KBM-7 (cell line): ENCODE measurements at places on chromosomes 1 and 21.

DNA sequence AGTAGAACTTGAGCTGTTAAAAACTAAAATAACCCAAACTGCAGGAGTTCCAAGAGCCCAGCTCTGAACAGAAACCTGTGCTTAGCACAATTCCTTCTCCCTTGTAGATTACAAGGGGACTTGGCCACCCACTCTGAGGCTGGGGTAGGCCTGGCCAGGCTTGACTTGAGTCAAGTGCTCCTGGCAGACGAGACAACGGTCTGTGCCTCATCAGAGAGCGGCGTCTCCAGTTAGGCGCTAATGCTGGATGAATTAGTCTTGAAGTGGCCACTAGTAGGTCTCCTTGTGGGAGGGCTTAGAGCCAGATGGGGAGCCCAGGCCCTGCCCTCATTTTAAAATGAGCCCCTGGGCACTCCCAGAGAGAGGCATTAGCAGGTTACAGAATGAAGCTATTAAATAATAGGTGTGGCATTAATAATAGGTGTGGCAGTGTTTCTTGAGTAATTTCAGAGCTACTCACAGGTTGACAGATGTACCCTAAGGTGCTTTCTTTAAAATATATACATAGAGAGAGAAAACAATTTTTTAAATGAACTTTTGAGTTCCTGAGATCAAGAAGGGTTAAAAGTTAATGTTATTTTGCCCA is 1.1 kb downstream of the EEIG2 start:
- DNase-seq: peak; percentile 69

- DNase-seq: no peak
Observed at GRCh38 chr1:55316502-55316901, 101.3 kb upstream of the USP24 start.

DNA sequence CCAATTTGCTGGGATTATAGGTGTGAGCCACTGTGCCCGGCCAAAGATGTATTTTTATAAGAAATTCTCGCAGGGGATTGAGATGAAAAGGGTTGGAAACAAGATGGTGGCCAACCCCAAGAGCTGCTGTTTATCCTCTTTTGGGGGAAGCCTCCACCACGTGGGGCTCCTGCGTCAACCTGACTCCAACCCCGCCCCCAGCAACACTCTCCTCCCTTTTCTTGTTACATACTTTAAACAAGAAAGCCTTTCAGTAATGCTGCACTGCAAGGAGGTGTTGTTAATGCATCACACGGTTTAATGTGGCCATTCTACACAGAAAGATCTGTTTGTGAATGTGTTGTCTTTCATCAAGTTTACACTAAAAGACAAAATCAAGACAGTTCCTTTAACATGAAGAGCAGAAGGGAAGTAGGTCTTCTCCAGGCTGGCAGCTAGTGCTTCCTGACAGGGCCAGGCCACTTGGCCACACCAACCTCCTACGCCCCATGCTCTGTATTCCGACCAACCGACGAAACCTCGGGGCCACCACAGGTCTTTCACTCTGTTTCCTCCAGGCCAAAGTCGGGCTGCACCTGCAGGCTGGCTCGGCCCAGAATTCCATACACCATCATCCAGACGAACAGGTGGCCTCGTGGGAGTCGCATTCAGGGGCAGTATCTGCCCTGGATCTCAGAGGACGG is 25.9 kb downstream of the C2CD2 start:
- peak; percentile 84 for DNase-seq

- DNase-seq: no peak
Observed at GRCh38 chr1:10108134-10108663, 75.4 kb downstream of the UBE4B start.

DNA sequence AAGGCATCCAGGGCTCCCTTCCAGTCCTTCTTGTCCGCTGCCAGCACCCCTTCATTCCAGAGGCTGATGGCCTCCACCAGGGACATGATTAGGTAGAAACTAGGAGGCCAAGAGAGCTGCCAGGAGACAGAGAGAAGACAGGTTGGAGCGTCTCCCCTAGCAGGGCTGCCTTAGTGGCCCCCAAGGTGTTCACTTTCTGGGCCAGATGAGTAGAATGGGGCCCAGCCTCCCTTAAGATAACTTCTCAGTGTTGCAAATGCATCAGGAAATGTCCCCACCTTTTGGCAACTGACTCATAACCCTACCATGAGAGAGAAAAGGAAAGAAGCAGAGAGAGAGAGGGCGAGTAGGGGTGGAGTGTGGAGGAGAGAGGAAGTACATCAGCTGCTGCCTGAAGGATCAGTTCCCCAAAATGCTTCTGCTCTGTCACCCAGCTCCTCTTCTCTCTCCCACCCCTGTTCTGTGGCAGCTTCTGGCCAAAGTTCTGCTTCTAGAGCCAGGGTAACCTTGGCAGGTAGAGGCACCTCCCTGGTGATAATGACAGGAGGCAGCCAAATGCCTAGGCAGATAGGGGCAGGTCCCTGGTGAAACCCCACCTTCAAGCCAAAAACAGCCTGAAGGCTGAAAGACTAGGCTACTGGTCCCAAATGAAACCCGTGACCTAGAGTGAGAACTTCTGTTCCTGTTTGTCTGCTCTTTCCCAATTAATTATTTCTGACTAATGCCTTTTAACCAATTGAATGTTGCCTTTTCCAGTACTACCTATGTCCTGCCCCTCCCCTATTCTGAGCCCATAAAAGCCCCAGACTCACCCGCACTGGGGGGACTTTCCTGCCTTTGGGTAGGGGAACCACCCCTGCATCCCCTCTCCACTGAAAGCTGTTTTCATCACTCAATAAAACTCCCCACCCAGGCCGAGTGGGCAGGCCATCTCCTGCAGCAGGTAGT is at the start of gene NCF2:
Gene NCF2 (minus strand): TSS at position 216 of the 948 bp plus-strand sequence. CDS start 130 bp downstream, at position 86.
- DNase-seq: peak; percentile 92

GRCh38 chr1:154404984-154405746 is at the start of gene IL6R:
Gene IL6R, plus strand, starts transcription at chr1:154405343. Its CDS starts 287 bp downstream, at chr1:154405630.
- DNase-seq: peak; percentile 89

GRCh38 chr1:240294566-240294965 is 202.9 kb downstream of the FMN2 start:
- DNase-seq: no peak

DNA sequence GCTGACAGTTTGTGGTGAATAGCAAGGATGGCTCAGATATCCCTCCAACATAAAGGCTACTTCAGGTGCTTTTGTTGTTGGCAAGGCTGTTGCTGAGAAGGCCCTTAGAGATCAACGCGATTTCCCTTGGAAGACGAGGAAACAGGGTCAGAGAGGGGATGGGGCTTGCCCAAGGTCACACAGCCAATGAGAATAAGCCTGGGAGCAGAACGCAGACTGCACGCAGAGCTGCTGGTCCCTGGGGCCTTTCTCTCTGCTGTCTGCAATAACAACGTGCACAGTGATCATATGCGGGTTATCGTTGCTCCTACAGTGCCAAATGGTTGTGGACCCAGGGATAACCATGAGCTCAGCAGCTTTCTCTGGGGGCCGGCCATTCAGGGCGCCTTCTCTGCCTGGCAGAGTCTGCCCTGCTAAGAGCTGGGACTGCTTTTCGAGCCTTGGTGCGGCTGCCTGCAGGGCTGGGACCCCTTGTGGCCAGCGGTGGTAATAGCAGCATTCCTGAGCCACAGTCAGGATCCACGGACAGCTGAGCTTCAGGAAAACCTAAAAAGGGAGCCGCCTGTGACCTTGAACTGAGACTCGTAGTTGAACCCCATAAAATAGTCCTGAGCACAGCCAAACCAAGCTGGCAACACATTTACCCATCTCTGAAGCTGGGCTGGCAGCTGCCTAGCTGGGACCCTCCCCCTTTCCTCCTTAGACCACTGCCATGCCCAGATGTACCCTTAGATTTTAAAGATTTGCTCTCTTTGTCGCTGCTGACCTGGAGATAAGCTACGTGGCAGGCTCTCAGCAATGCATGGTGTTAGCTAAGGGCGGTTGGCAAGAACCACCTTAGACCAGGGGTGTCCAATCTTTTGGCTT is 39.8 kb downstream of the HTR6 start:
- DNase-seq: peak; percentile 56

DNA sequence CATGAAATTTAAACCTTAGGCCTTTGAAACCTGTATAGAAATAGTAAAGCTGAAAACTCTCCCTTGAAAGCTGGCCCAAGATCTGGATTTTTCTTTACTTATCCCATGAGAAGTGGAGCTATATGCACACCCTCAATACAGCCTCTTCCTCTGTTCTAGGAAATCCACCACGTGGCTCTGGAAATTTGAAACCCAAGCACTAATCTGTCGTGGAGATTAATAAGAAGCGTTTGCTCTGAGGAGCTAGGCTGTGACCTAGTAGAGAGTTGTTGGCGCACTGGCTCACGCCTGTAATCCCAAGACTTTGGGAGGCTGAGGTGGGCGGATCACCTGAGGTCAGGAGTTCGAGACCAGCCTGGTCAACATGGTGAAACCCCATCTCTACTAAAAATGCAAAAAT is 291.3 kb upstream of the PLXNA2 start:
- no peak for DNase-seq

DNA sequence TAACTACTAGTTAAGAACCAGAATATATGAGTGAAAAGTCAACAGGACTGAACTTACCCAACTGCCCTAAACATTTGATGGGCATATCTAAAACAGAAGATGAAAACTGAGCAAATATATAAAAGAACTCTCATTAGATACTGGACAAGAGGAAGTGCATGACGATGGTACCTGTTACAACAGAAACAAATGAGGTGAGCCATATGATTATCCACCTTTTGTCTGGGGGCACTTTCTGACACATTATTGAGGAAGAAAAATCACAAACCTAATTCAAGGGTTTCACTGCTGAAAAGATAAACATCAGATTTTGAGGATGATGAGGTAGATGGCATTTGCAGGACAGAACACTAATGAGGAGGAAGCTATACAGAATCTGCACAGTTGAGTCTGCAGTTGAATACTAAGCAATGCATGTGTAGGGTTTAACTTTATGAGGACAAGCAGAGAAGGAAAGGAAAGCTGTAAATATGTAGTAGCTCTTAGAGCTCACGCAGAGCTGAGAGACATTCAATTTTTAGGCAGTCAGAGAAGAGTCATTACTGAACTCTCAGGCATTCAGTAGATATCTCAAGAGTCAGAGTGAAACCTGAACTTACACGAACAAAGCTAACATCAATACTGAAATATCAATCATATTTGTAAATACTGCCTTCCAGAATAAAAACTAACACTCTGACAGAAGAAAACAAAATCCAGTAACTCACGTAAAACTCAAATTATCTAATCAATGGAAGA is 262.1 kb downstream of the AKT3 start:
- no peak for DNase-seq

DNA sequence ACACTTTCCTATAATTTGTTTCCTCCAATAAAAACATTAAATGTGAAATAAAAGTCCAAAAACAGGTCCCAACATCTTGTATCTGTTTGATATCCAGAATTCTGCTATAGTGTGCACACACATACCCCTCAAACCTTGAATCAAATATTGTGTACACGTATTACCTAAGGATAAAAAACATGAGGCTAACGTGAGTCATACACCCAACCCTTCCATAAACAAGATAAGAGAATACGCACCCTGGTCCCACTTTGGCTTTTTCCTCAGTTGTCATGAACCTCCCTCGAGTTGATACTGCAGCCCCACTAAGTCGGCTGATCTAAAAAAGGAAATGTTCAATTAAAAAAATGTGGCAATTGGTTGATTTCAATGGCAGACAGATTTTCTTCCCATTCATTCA is 5.2 kb downstream of the KHDC4 start:
- DNase-seq: no peak

GRCh38 chr1:93238425-93238824 is 57.9 kb downstream of the CCDC18 start:
- DNase-seq: no peak

DNA sequence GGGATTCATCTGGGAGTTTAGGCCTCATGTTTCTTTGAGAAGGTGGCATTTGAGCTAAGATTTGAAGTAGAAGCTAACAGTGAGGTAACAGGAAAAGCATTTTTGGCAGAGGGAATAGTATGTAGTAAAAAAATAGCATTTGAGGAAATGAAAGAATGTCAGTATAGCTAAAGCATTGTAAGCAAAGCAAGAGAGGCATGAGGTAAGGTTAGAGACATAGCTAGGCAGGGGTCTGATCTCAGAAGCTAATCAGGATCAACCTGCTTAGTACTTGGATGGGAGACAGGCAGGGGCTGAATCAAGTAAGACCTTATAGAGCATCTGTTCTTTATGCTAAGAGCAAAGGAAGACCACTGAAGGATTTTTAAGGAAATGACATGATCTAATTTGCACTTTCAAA is 4.0 kb downstream of the POLR3C start:
- no peak for DNase-seq

- DNase-seq: no peak
Observed at GRCh38 chr1:7625401-7625800, 145.7 kb upstream of the VAMP3 start.

- no peak for DNase-seq
Observed at GRCh38 chr1:90710579-90711536, 6.2 kb downstream of the BARHL2 start.

DNA sequence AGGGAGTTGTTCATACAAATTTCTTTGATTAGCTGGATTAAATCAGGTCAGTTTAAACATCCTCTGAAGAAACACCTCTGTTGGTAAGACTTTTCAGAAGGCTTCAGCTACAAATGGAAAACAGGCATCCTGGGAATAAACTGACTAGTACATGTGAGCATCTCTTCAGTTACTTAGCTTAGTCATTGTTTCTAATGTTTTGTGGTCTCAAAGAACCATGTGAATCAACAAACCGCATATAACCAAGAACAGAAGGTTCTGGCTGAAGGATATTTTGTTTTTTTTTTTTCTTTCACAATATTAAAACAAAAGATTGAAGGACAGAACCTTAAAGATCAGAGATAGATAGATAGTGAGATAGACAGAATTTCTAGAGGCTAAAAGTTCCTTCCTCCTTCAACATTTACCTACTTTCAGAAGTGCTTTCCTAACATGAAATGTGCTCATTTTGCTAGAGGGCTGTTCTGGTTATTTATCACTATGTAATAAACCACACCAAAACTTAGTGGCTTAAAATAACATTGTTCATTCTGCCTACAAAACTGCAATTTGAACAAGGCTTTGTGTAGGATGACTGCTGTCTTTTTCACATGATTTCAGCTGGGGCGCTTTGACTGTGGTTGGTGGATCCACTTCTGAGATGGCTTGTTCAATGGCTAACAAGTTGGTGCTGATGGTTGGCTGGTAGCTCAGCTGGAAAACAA is 119.8 kb upstream of the PTGFR start:
- no peak for DNase-seq

DNA sequence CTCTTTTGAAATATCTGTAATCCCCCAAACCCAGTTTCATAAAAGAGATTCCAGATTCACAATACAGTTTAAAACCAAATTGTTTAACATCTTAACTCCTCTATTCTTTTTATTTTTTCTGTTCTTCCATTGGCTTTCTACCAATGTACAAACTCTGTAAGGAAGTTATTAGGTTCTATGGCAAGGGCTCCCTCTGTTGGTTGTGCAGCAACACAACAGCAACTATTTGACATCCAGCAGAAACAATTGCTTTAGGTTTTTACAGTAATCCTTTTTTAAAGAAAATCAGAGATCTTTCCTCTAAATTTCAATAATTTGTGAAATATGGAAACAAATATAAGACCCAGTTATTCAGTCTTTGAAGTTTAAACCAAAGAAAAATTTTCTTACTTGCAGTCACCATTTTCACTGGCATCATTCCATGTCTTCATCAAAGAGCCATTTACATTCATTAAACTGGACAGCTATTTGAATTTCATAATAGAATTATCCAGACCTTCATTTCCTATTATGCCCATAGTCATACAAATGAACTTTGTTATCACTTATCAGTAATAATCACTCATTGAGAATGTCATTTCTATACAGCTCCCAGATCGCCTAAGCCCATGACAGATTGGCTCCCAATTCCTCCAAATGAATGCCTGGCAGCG is 46.5 kb upstream of the RNF11 start:
- DNase-seq: peak; percentile 63
